ENCODE measurements at places on chromosomes 7 and 10.
A peak's percentile ranks its signal among the peaks of the same experiment; 100 is the strongest.

GRCh38 chr7:105229641-105230040 lies 159.1 kb downstream of the SRPK2 start:
- DNase-seq: no peak

GRCh38 chr7:71511361-71511807 lies 379.4 kb downstream of the GALNT17 start:
- DNase-seq: no peak

DNA sequence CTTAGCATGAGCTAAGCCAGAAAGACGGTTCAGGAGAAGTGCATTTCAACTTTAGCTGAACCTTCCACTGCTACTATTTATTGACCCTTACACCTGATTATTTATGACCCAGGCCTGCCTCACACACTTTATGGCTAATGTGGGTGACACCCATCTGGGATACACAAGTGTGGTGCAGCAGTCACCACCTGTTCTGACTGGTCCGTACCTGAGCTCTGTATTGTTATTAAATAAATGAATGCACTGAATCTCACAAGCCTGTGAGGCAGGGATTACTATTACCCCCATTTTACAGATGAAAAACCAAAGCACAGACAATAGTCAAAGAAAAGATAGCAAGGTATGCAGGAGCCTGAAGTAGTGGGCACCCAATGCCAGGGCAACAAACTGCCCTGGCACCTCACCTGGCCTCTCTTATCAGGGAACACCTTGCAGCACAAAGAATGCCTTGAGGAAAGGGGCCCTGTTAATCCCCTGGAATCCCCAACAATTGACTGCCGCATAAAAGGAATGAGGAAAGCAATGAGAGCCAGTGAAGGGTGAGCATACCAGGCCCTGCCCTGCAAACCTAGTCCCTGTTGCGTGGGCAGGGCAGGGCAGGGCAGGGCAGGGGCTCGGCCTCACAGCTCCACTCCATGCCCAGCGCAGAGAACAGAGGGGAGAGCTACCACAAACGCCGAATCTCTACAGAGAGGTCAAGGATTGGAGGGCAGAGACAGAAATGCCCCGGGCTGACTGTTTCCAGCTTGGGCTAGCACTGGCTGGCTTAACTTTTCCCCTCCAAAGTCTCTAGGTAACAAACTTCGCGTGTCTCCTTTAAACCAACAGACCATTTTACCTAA lies 1.3 kb downstream of the ANXA11 start:
- DNase-seq: no peak

GRCh38 chr10:35336921-35337823 lies 863 bp downstream of the CCNY start:
- DNase-seq: peak; percentile 11

DNA sequence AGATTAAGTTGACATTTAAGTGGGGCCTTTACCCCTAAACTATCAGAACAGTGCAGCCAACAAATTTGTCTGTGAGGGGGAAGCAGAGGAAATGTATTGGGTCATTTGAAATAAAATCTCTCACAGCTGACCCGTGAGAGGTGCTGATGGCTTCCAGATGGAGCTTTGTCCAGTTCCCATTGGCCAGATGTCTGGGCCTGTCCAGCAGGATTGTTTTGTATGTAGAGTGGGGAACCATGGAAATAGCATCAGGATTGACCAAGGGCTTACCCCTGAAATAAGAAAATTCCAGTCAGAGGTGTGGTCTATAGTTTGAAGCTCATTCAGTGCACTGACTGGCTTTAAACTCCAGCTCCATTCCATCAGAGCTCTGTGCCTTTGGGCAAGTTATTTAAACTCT lies 50.6 kb downstream of the INHBA start:
- DNase-seq: no peak

DNA sequence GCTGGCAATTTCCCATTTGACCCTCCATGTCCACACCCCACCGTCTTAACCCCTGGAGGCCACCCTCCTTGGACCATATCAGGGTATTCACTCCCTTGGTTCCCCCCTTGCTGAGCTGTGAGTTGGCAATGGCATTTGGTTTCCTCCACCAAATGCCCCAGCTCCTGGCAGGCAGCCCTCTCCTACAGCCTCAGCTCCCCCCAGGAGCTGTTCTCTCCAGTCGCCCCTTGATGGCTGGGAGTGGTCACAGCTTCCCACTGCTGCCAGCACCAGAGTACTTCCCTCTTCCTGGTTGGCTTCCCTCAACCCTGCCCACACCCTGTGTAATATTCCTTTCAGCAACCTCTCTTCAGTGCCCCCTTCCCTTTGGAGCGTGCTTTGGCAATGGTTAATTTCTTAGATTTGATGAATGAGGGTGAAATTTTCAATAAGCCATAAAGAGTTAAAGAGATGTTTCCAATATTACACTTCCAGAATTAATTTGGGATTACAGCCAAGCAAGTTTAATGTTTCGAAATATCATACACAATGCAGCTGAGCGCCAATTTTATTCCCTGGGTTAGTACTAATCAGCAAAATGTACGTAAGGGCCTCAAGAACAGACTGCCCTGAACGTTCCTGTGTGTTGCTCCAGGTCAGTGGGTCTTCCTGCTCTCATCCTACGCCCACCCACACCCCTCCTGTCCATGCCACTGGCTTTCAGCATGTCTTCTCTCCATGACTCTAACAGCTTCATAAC lies 207.1 kb upstream of the NFE2L3 start:
- DNase-seq: no peak

DNA sequence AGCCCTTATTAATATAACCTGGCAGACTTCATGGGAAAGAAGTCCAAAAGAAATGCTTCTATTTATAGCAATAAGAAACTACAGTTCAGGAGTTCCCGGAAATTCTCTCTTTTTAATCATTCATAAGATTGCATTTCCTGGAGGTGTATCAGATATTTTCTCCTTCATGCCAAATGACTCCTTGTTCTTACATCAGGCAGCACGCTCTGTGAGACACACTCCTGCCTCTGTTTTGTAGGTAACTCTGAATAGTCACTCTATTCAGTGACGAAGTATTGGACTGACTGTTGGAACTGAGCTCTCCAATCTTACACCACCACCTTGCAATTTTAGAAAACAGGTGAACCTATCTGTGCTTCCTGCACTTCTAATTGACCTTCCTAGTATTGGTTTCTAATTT lies 78.7 kb upstream of the MSRB2 start:
- no peak for DNase-seq

- no peak for DNase-seq
Measured at GRCh38 chr10:94035982-94036765, 42.4 kb downstream of the PLCE1 start.

DNA sequence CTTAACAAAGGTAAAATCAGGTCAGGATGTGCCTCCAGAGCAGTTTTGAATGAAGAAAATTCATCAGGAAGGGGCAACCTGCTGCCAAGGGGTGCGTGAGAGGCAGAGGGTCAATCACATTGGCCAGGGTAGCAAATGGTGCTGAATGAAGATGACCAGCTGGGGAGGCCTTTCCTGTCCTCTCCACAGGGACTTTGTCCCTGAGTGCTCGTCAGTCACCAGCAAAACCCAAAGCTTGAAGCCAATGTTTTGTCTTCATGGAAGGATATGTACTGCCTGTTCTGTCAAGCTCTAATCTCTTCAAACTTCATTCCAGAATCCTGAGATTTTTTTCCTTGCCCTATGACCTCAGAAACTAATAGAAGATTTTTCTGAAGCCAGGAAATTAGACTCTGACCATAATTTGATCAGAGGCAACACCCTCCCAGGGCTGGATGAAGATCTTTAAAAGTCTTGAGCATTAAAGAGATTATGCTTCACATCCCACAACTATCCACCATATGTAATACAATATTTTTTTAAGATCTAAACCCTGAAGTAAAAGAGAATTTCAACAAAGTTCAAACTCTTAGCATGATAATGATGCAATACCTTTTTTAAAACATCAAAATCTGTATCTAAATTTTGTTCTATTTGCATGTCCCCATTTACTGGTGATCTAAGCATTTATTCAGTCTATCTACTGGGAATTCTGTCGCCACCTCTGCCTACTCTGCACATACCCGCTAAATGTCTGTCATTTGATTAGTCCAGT lies 243.0 kb downstream of the SNX13 start:
- no peak for DNase-seq

- no peak for DNase-seq
Measured at GRCh38 chr7:96196676-96197075, 125.2 kb downstream of the SLC25A13 start.

DNA sequence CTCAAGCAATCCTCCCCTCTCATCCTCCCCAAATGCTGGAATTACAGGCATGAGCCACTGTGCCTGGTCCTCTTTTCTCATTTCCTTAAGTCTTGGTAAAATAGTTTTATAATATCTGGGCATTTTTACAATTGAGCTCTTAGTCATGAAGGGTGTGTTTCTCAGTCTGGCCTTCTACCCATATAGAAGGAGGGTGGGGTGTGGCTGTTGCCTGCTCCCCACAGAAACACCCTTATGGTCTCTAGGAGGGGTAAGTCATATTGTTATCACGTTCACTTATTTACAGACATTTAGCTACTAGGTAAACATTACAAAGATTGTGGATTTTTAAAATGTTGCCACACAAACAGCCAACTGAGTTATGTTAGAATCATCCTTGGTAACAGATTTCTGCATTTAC lies 6.7 kb upstream of the OTUD1 start:
- no peak for DNase-seq

DNA sequence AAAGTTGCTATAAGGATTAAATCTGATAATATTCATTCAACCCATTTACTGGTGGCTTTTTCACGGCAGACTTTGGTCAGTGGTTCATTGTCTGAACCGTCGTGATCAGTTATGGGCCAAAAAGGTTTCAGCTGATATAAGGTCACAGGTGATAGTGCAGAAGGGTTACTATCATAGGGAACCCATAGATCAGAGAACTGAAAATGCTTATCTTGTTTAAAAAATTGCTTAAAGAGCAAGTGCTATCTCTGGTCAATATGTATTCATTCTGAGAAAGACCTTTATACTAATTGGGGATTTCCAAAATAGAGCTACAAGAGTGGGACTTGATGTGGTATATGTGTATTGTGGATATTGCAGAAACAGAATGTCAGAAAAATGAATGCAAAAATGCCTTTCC lies 147.8 kb upstream of the SEMA3E start:
- no peak for DNase-seq

DNA sequence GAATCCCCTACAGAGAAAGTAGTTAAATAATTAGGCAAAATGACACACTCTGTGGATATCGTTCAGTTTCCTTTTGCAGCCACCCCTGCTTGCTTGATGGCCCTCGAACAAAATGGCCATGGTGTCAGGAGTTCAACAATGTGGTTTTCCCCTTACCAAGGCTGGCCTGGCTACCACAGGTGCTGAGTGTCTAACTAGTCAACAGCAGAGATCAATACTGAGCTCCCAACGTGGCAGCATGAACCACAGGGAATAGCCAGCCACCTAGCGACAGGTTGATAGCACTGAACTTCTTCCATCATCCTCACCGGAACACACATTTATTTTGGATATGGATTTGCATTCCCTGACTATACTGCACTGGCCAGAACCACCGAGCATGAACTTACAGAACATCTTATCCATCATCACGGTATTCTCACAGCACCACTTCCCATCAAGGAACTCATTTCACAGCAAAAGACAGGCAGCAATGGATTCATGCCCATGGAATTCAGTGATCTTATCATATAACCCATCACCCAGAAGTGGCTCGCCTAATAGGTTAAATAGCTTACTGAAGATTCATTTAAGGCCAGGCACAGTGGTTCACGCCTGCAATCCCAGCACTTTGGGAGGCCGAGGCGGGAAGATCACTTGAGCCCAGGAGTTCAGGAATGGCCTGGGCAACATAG lies 6.3 kb downstream of the C10orf67 start:
- no peak for DNase-seq
